ENCODE measurements at places on chromosomes 1 and 21.
A peak's percentile ranks its signal among the peaks of the same experiment; 100 is the strongest.

DNA sequence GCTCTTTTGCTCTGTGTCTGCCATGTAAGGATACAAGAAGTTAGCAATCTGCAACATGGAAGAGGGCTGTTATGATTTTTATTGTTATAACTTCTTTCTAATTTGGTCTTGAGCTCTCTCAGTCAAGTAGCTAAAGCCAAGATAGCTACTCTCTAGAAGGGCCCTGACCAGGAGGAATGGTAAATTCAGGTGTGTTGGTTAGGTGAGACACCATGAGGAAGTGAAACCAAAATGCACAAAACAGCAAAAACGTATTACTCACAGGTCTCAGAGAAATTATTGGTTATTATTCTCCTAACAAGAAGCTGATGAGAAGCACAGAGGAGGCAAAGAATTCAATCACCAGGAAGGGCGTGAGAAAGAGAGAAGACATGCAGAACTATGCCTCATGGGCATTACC is 51.8 kb upstream of the INSL5 start:
- DNase-seq = no peak

DNA sequence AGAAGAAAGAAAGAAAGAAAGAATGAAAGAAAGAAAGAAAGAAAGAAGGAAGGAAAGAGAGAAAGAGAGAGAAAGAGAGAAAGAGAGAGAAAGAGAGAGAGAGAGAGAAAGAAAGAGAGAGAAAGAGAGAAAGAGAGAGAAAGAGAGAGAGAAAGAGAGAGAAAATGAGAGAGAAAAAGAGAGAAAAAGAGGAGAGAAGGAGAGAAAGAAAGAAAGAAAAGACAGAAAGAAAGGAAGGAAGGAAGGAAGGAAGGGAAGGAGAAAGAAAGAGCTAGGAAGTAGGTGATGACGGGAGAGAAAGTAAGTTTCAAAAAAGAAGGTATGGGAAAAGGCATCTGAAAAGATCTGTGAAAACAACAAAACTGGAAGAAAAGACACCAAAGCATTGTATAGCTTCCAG is 72.0 kb downstream of the GRIK1 start:
- no peak for DNase-seq

GRCh38 chr21:46146856-46147255 is 8.5 kb downstream of the FTCD start:
- no peak for DNase-seq

- no peak for DNase-seq
Measured at GRCh38 chr1:164726235-164726634, 167.3 kb downstream of the PBX1 start.

- peak; percentile 30 for DNase-seq
Measured at GRCh38 chr21:38853421-38853919, 47.7 kb downstream of the ETS2 start.

GRCh38 chr1:1906185-1907097 is 8.6 kb upstream of the CALML6 start:
- DNase-seq = peak; percentile 79

GRCh38 chr1:70486676-70487458 is 75.8 kb downstream of the CTH start:
- DNase-seq = no peak

DNA sequence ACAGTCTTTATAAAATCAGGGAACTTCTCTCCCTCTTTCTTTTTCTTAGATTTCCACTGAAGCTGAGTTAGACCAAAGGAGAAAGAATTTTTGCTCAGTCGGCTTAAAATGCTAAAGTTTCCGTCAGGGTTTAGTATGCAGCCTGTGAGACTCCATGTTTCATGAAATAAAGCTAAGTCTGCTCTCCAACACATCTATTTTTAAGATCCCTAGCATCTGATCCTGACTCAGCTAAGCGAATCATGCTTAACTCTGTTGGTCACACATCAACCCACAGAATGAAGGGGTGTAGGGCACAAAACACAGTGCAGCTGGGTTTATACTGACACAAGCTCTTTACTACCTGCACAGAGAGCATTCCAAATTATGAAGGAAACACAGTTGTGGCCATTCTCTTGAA is 102.4 kb upstream of the ZNF281 start:
- DNase-seq = no peak

GRCh38 chr1:175618559-175618958 is 124.8 kb downstream of the TNR start:
- no peak for DNase-seq

DNA sequence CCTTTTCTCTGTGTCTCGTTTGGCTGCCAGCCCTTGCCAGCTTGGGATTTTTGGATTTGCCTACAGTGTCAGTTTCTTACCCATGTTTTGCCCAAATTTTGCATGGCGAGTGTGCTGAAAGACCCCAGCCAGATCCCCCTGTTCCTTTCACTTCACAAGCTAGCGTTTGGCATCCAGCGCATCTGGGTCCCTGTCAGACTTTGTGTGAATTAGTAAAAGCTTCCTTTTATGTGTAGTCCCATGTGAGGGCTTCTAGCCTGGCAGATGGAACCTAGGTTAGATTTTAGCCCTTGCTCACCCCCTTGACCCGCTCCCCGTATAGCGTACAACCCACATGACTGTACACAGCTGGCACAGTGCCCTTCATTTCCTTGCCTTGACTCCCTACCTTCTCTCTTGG is 22.3 kb upstream of the GALNT2 start:
- DNase-seq = no peak

- no peak for DNase-seq
Measured at GRCh38 chr1:209645574-209646452, 6.4 kb downstream of the LAMB3 start.

GRCh38 chr1:51997974-51998382 is 7.5 kb upstream of the RAB3B start:
- no peak for DNase-seq

GRCh38 chr1:44086692-44087474 is 31.7 kb upstream of the KLF17 start:
- DNase-seq = no peak

DNA sequence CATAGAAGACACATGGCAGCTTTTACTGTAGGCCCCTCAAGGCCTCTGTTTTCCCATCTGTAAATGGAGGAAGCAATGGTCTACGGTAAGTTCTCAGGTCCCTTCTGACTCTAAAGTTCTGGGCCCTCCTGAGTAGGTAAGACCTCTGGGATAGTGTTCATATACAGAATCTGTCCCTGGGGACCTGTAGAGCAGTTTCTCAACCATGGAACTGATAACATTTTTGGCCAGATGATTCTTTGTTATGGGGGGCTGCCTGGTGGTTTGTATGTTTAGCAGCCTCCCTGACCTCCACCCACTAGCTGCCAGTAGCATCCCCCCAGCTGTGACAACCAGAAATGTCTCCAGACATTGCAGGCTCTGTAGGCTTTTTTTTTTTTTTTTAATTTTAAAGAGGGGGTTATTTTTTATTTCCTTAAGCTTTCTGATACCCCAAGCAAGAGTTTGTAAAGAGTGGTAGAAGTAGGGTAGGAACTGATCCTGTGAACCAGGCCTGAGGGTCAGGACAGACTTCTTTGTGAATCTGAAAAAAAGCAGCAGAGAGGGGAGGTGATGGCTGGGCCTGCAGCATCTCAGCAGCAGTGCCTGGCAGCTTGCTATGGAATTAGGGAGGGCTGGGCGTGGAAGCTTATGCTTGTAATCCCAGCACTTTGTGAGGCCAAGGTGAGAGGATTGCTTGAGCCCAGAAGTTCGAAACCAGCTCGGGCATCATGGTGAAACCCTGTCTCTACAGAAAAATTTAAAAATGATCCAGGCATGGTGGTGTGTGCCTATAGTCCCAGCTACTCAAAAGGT is 20.2 kb upstream of the TCEA3 start:
- DNase-seq = no peak

DNA sequence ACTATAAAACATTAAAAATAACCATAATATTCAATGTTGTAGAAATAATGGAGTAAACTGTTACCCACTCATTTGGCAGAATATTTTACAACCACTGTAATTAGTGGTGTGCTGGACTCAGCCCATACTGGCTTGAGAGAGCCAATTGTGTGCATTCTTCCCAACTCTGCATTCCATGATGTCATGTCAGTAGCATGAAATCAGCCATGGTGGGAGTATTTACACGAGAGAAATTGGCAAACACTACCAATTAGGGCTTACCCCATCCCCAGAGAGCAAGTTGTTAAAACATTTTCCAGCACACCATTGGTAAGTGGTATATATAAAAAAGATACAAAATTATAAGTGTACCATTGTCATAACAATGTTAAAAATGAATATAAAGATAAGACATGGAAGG is 19.1 kb upstream of the QSOX1 start:
- DNase-seq = no peak

GRCh38 chr1:52424813-52425212 is 20.4 kb downstream of the PRPF38A start:
- DNase-seq = no peak

DNA sequence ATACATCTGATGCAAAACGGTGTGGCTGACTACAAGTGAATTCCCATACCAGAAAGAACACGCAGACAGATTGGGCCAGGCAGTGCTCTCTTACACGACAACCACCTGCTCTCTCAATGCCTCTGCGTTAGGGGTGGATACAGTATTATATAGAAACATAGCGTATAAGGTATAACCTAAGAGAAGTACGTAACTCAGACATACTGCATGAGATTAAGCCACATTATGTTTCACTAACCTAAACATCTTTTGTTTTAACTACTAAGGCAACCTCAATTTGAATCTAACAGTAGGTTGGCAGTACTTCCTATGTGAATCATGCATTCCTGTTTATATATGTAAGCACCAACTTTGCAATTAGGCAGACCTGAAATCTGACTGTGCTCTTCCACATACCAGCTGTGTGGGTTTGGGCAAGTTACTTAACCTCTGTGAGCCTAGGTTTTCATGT is 58.1 kb upstream of the COA6 start:
- DNase-seq = peak; percentile 9

DNA sequence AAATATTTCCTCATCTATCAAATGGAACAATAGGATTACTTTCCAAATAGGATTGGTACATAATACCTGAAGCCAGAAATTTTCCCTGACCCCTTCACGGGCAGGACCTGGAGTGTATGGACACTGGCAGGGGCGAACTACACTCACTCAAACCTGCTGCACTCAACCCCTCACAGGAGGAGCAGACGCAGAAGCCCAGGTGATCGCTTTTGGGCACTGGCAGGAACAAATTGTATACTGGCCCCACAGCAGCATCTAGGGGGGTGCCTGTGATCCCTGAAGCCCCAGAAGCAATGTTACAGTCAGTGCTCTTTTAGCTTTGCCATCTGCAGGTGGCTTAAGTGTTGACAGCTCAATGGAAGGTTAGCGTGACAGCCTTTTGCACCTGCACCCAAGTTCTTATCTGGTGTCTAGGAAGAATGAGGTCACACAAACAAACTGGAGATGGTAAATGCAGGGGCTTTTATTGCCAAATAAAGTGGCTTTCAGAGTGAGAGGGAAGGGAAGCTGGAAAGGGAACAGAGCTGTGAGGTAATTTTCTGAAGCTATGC is 199.2 kb upstream of the NEGR1 start:
- no peak for DNase-seq

GRCh38 chr1:21573971-21574465 is 64.8 kb downstream of the ALPL start:
- DNase-seq = peak; percentile 67

DNA sequence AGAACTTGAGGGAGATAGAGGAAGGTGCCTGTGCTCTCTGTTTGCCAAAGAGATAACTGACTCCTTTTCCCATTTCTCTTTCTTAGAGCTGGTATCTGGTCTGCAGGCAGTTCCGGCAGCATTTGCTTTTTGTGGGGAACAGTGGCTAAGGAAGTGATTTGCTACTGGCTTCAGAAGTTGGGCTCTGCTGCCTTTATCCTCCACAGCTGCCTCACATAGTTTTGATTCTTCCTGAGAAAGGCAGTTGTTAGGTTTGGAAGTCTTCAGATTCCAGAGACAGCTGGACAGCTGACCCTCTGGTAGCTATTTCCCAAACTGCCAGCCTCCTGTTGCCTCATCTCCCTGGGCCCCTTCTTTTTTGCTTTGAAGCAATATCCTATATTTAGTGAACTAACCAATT is 62.6 kb upstream of the MACF1 start:
- no peak for DNase-seq

DNA sequence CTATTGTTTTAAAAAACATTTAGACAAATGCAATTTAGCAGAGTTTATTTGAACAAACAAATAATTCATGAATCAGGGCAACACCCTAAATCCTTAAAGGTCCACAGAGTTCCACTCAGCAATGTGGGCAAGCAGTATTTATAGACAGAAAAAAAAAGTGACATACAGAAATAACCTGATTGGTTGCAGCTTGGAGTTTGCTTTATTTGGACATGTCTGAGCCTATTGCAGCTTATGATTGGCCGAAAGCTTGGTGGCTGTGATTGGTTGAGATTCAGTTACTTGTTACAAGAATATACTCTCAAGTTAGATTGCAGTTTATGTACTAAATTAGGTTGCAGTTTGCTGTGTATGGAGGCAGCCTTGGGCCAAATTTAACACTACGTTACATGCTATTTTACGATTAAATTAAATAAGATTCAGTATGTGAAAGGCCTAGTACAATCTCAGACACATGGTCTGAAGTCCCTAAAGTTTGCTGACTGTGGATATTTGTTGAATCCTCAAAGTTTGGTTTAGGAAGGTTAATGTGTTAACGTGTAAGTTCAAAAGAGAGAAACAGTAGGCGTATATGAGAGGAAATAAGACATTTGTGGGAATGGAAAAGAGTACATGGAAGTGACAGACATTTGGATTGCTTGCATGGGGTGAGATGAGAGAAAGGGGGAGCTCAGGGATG is 6.9 kb upstream of the CAMSAP2 start:
- no peak for DNase-seq

GRCh38 chr1:229340496-229340895 is 2.4 kb downstream of the CCSAP start:
- DNase-seq = no peak

- no peak for DNase-seq
Measured at GRCh38 chr21:42209801-42210479, 9.0 kb upstream of the ABCG1 start.

GRCh38 chr1:89608319-89608983 is 24.5 kb upstream of the LRRC8C start:
- DNase-seq = no peak

- DNase-seq = no peak
Measured at GRCh38 chr21:29248124-29248523, 50.6 kb upstream of the BACH1 start.

DNA sequence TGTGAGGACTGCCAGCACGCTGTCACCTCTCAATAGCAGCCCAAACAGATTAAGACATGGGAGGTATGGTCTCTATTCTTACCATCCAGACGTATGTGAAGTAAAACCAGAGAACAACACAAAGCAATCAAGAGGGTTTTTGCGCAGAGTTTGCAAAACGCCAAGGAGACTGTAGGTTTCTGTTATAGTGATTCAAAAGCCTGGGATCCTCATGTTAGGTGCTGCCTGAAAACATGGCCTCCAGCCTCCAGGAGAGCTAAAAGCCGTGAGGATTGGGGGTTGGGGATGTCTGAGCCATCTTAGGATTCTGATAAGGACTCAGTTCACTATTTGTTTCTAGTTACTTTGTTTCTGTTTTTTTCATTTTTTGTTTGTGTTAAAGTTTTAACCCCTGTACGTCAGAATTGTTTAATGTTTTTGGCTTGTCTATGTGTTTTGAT is 4.2 kb upstream of the CCT8 start:
- no peak for DNase-seq

DNA sequence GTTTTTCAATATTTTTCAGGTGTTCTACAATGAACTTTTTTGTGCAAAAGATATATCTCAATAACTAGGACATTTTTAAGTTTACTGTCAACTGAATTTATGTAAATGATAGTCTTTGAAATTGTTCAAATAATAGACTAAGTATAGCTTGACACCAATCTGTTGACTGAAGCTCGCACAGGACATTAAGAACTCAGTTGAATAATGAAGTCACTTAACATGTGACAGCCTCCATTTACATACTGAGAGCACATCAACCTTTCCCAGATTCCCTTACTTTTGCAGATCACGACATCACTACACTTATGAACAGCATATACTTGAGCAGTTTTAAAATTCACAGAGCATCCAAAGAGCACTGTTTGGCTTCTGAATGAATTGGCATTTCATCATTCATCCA is 268.2 kb downstream of the LRRC7 start:
- DNase-seq = no peak
